ENCODE measurements at places on chromosomes 7 and 10. TPM values are rescaled to one million over a fixed set of nuclear protein-coding genes. Genes with fewer than 3 reads are reported as not detected.

GRCh38 chr10:34024282-34024681, 689.8 kb upstream of the NRP1 start:
- DNase-seq = no peak

GRCh38 chr10:62978482-62978881, 154.6 kb upstream of the NRBF2 start:
- no peak for DNase-seq

DNA sequence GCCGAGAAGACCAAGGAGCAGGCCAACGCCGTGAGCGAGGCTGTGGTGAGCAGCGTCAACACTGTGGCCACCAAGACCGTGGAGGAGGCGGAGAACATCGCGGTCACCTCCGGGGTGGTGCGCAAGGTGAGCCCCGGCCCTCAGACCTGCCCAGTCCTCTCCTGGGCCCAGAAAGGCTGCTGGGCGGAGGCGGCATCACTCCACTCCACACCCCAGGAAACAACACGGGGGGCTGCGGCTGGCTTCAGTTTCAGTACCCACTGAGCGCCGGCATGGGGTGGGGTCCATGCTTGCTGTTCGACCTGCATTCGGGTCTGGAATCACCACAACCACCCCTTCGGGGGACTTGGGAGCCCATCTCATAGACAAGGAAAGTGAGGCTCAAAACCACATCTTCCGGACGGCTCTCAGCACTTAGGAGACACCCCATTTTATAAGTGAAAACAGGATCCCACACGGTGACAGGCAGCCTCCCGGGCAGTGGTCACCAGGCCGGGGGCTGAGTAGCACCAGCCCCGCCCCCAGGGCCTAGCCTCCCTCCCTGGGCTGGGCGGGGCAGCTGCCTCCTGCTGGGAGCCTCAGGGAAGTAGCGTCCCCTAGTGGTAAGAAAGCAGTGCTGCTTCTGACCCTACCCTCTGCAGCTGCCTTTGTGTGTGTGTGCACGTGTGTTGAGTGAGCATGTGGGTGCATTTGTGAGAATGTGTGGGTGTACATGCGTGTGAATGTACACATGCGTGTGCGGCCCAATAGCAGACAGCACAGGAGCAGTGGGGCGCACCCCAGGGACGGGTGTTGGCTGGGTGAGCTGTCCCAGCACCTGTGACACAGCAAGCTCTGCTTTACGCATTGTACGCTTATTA, 1.8 kb downstream of the SNCG start:
- DNase-seq = peak; percentile 79

- peak; percentile 35 for DNase-seq
Measured at GRCh38 chr7:47988496-47989386, 9.3 kb upstream of the HUS1 start.

- no peak for DNase-seq
Measured at GRCh38 chr10:21372651-21373410, 152.7 kb downstream of the SKIDA1 start.

The AKR1C8 gene
- total RNA-seq = not detected

GRCh38 chr7:44062180-44062902, 3.0 kb downstream of the PGAM2 start:
- DNase-seq = no peak

GRCh38 chr10:3787016-3787400, 2.0 kb upstream of the KLF6 start:
- no peak for DNase-seq

GRCh38 chr7:102165136-102165535, 121.5 kb upstream of the SH2B2 start:
- DNase-seq = no peak

- DNase-seq = no peak
Measured at GRCh38 chr7:2373124-2373556, 18.5 kb downstream of the EIF3B start.

The GATAD1 gene
- total RNA-seq = 36.5 TPM

The CCL24 gene
- total RNA-seq = not detected

The CTAGE4 gene
- total RNA-seq = 6.2 TPM

DNA sequence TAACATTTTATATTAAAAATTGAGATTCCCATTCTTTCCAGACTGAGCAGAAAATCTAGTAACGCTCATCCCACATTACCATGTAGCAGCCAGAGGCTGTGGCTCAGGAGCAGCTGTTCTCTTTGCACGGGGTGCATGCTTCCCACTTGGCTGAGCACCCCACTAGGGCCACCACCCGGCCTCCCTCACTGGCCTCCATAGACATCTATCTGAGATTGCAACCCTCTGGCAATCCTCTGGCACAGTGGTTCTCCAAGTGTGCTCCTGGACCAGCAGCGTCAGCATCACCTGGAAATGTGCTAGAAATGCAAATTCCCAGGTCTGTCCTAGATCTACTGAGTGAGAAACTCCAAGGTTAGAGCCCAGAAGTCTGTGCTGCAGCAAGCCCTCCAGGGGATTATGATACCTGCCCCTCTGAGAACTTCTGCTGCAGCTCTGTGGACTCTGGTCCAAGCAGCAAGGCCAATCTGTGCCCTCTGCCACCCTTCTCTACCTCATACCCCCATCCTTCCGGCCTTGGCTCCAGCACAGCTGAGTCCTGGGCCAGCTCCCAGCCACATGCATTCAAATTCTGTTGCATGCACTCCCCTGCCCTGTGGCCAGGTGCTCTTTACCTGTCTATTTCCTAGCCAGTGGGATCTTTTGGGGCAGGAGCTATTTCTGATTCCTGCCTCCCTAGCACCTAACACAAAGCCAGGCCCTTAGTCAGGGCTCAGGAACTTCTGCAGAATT, 301.5 kb downstream of the GRID1 start:
- no peak for DNase-seq
